ENCODE measurements at places on chromosomes 2 and 18.

DNA sequence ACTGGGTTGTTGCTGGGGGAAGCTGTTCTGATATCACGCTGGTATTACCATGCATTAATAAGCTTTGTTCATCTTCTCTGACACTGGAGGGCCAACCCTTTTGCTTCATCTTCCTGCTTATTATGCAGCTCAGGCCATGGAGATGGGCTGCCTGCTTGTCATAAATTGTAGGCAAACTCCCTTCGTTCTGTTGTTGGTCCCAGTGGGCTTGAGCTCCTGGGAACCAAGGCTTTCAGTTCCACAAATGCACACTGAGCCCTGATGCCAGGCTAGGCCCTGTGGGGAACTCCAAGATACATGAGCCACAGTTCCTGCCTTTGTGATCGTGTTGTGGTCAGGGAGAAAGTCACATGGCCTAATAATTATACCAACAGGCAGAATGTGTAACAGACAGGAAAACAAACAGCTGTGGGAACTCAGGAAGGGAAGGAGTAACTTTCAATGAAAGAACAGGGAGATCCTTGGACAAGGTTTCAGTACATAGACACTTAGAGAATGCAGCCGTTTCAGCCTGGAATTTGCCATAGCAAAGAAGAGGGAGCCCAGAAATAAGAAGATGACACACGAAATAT, 49.0 kb upstream of the BCL2L11 start:
- DNase-seq, result peak; percentile 67

- DNase-seq, result peak; percentile 39
Measured at GRCh38 chr2:65430603-65431420, 1.6 kb downstream of the SPRED2 start.

DNA sequence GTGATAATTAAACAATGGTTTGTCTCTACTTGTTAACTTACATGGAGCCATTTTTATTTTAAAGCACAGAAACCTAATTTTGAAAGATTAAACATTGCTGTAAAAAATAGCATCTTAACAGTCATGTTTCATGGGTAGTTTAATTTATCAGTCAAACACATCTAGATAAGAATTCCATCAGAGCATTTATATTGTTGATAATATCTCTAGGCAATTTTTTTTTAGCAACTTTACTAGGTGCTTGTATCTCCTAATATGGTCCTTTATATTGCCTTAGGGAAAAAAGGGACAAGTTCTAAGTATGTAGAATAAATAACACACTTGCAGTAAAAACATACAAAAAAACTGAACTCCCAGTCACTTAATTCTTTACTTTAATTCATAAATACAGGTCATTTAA, 863 bp downstream of the CSRNP3 start:
- DNase-seq, result no peak

- DNase-seq, result peak; percentile 41
Measured at GRCh38 chr2:1886405-1886992, 142.2 kb upstream of the PXDN start.

- no peak for DNase-seq
Measured at GRCh38 chr2:111652038-111652437, 232.0 kb downstream of the ANAPC1 start.

GRCh38 chr2:151240433-151240832, 21.2 kb downstream of the RBM43 start:
- no peak for DNase-seq

DNA sequence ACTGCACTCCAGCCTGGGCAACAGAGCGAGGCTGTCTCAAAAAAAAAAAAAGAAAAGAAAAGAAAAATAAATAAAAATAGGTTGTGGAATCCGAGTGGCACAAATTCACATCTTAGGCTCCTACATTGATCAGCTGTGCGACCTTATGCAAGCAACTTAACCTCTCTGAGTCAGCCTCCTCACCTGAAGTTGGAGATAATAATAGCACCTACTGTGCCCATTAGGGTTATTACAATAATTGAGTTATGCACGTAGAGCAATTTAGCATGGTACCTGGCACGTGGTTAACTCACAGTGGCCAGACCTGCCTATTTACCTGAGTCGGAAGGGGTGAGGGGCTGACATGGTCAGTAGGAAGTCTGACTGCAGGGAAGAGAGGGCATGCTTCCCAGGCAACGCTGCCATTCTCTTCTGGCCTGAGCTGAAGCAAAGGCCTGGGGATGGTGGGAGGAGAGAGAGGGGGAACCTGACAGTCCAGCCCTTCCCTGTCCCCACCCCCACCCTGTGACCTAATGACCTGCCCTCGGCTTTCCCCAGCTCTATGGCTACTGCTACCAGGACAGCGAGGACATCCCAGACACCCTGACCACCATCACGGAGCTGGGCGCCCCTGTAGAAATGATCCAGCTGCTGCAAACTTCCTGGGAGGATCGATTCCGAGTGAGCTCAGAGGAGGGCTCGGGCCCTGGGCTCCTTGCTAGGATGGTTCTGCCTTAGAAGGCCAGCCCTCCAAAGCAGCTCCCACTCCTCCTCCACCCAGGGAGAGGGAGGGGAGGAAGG, 5.1 kb downstream of the PKDCC start:
- DNase-seq, result peak; percentile 74

- DNase-seq, result peak; percentile 92
Measured at GRCh38 chr2:120937686-120938044, 202.0 kb downstream of the GLI2 start.

DNA sequence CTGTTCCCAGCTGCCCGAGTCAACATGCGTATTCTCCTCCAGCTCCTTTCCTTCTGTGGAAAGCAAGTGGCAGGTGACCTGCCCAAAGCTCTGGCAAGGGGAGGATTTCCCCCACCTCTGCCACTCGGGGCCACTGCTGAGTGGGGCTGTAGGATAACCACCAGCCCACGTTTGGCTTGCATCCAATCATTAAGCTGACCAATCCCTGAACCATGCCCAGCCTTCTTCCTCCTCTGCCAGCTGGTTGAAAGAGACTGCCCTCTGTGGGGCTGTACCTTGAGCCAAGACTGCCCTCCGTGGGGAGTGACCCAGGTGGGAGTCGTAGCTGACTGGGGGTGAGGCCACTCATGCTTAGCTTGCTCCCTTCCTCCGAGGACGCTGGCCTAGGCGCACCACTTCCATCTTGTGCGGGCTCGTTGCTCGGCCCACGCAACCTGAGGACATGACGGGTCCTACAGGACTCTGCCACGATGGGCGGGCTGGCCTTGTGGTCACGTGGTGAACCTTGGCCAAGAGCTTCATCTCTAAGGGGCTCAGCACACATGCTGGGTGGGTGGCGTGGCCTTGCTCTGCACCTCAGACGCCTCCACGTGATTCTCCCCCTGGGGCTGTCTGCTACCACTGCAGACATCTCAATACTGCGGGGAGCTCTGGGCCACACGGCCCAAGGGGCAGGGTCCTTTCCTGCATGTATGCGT, 112.1 kb downstream of the NDUFA10 start:
- DNase-seq, result no peak

GRCh38 chr2:20182241-20182931, 42.5 kb downstream of the SDC1 start:
- DNase-seq, result peak; percentile 78

GRCh38 chr2:694174-694573, 17.0 kb upstream of the TMEM18 start:
- no peak for DNase-seq

DNA sequence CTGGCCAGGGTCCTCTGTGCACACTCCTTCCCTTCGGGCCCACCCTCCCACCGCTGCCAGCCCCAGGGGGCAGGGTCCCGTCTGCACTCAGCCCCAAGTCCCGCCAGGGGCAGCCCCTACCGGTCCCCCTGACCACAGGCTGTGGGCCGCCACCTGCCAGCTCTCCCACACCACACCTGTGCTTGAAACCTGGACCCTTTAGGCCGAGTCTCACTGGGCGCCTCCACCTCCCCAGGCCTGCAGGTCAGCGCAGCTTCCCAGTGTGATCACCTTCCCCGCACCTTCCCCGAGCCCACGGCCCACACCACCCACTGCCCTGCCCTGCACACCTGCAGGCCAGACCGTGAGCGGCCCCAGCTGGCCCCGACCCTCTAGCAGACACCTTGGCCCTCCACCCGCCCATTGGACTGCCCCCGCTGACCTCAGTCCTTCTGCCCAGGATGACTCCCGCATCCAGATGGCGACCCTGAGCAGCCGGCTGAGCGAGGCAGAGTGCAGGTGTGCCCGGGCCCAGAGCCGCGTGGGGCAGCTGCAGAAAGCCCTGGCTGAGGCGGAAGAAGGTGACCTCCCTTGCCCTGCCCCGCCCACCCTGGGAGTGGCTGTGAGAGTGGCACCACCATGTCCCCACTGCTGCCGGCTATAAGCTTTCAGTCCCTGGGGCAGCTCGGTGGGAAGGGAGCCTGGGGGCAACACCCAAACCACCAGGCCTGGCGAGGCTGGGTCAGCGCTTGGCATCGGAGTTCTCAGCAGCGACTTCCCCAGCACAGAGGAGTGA, 31.3 kb upstream of the SNED1 start:
- DNase-seq, result no peak

- DNase-seq, result no peak
Measured at GRCh38 chr18:79011300-79011870, 31.8 kb downstream of the SALL3 start.

GRCh38 chr2:190835303-190835930, 45.2 kb upstream of the GLS start:
- DNase-seq, result peak; percentile 91

DNA sequence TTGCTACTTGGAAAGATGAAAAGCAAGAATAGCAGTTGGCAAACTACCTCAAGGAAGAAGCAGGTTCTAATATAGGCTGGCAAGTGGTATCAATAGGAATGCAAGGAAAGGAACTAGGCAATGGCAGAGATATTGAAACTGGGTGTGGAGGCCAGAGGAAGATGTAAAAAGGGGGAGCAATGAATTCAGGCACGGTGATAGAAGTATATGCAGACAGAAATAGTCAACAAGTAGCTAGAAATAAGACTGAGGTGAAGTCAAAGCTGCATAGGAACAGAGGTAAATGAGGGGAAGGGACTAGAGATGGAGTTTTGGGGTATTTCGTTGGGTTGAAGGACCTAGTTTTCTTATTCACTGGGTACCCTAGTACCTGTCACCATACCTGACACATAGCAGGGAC, 4.1 kb downstream of the PCBP1 start:
- no peak for DNase-seq

DNA sequence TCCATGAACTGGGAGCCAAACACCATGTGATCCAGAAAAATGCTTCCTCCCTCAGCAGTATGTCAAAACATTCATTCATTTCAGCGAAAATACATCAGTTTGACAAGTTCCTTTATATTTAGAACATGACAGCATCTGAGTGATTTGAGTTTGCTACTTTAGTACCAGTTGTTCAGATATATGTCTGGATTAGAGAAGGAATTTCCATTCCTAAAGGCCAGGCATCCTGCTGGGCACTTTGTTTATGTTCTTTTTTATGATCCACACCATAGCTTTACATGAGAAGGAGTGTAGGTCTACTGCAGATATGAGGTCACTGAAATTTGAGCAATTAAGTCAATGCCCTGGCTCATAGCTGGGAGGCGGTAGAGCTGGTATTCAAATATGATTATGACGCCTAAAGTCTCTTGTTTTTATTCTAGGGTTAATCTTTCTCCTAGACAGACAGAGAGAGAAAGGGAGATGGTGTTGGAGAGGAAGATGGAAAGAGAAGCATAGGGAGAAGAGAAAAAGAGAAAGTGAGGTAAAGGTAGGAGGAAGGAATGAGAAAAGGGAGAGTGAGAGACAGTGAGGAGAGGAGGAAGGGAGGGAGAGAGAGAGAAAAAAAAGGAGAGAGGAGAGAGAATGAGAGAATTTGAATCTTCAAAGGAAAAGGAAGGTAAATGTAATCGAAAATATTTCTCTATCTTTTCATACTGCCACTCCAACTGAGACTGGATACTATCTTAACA, 839.5 kb upstream of the FANCL start:
- DNase-seq, result no peak

GRCh38 chr2:224570328-224570993, 14.7 kb downstream of the CUL3 start:
- DNase-seq, result peak; percentile 74

DNA sequence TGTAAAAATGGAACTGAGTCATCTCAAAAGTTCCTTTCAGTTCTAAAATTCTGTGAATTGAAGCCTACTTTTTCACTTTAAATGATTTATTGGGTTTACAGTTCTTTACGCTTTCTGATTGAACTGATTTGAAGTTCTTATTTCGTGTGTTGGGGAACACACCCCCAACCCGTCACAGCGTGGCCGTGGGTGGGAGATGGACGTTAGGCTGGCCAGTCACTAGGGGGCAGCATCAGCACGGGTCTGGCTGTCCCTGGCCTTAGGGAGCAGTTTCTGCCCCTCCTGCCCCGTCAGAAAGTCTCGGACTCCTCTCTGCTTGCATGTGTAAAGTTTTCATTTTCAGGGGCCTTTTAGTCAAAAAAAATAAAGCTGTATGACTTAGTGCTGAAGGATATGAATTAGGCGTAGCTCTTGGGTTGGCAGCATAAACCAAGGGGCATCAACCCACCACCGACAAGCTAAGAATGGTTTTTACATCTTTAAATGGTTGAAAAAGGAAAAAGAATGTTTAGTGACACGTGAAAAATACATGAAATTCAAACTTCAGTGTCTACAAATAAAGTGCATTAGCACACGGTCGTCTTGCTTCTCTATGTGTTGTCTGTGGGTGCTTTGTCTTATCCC, 63.4 kb downstream of the ZCCHC2 start:
- peak; percentile 75 for DNase-seq

DNA sequence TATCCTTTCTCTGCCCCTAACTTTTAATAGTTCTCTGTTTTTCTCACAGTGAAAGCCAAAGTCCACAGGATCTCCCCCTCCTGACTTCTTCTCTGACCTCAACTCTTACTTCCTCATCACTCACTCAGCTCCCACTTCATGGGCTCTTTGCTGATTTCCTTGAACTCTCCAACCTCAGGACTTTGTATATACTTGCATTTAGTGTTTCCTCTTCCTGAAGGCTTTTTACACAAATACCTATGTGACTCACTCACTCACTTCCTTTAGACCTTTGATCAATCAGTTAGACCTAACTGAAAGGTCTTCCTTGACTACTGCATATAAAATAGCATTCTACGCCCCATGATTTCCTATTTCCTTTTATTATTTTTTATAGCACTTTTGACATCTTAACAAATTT, 233.1 kb upstream of the MEX3C start:
- no peak for DNase-seq

- no peak for DNase-seq
Measured at GRCh38 chr2:233503947-233504637, 62.5 kb downstream of the USP40 start.

GRCh38 chr2:45466053-45466452, 145.0 kb downstream of the SRBD1 start:
- DNase-seq, result no peak

GRCh38 chr2:66579186-66580126, 144.5 kb downstream of the MEIS1 start:
- peak; percentile 59 for DNase-seq

GRCh38 chr2:190277234-190278112, 42.2 kb downstream of the HIBCH start:
- DNase-seq, result peak; percentile 76

DNA sequence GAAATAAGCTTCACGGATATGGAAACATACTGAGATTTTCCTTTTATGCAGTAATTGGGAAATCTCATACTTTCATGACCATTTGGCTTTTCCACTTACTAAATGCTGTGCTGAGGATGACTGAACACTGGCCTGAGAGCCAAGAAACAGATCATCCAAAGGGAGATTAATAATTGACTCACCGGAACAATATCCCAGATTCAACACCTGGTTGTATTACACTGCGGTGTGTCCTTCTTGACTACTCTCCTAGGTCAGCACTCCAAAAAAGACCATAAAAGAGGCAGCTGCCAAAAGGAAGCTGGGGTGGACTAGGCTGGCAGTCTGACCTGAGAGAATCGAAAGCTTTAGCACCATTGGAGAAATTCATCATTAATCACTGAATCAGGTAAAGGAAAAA, 469.1 kb downstream of the CBLN2 start:
- DNase-seq, result no peak
